Forelimb muscle (tissue), 1 donor: ENCODE measurements at places on chromosomes 16 and 17.
A peak's percentile ranks its signal among the peaks of the same experiment; 100 is the strongest.

- DNase-seq: no peak
Measured at GRCh38 chr16:88398170-88398873, 15.6 kb downstream of the ZNF469 start.

GRCh38 chr16:50889276-50889675 is 147.4 kb downstream of the CYLD start:
- no peak for DNase-seq

GRCh38 chr16:66800856-66801255 is 528 bp downstream of the TERB1 start:
- DNase-seq: no peak

DNA sequence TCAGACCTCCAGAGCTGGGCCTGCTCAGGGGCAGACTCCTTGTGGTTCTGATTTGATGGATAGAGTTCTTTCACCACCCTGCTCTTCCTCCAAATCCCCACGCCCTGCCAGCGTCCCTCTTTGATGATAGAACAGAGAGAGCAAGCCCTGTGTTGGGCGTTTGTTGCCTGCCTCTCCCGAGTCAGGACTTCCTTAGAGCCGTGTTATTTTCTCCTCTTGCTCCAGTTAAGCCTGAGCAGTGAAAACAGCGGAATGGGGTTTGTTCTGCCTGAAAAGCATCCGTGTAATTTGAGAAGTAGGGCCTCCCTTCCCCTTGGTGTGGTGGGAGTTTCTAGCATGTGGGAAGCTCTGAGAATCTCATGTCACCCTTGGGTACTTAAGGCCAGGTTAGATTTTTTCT is 22.1 kb downstream of the TMEM94 start:
- DNase-seq: no peak

DNA sequence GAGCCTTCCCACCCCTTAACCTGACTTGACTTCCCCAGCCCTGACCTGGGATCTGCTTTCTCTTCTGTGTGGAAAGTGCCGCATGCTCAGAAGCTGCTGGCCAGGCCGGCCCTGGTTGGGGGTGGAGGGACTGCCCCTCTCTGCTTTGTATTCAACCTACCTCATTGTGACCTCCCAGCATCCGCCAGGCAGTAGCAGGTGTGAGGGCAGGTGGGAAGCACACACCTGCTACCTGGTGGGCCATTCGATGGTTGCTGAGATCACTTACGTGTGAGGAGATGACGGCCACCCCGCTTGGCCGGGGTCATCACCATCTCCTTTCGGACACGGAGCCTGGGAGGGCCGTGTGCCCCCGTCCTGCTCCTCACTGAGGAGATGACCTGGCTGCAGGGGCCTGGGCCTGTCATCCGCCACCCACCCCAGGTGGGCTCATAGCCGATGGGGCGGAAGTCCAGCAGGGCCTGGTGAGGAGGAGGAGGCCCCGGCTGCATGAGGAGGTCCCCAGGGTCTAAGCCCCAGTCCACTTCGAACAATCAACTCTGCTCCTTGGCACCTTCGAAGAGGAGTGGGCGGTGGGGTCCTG is 7.1 kb downstream of the CPNE7 start:
- no peak for DNase-seq

DNA sequence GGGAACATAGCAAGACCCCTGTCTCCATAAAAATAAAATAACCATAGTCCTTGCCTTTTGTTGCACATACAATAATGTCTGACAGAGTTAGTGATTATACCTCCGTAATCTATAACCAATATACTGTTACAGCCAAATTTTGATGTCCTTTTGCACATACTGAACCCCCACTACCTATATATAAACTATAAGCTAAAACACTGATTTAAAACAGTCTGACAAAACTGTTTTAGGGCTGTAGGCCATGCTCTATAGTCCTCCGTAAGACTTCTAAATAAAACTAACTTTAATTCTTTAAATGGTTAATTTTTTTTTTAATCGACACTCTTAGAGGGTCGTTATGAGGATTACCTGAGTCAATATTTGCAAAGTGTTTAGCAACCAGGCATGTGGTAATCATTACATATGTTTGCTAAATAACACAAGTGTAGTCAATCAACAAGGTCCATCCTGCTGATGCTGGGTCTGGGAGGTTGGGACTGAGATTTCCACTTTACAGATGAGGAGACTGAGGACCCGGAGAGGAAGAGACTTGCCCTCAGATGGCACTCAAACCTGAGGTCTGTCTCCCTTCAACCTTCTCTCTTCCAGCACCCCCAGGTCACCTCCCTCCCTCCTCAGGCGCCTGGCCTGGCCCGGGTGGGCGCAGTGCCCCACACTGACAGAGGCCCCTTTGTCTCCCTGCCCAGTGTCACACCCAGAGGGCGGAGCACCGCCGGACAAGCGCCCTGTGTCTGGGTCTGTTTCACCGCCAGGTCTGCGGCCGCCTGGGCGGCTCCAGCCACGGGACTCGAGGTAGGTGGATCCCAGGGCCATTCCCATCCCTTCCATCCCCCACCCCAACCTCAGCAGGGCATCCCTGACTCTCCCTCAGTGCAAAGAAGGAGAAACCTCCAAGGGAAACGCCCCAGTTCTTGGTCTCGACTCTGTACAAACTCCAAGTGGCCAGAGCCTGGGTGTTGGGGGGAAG is 10.3 kb downstream of the ZNF385C start:
- DNase-seq: no peak

DNA sequence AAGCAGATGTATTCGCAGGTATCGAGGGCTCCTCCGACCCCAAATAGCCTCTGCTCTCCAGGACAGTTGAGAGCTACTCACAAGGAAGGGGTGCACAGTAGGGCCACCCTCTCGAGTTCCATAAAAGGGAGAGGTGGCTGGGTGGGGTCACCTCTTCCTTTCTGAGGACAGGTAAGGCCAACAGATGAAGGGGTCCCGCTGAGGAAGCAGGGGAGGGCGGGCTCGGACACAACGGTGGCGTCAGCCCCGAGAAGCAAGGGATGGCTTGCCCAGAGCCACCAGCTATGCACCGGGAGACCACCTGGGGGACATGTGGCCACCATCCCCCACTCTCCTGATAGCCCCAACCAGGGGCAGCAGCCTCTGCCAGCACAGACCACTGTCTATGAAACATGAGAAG is 15.1 kb upstream of the CYTH1 start:
- DNase-seq: no peak

- no peak for DNase-seq
Measured at GRCh38 chr16:81445966-81446906, 1.6 kb downstream of the CMIP start.

GRCh38 chr17:65947831-65948230 is 244.1 kb downstream of the CEP112 start:
- no peak for DNase-seq

DNA sequence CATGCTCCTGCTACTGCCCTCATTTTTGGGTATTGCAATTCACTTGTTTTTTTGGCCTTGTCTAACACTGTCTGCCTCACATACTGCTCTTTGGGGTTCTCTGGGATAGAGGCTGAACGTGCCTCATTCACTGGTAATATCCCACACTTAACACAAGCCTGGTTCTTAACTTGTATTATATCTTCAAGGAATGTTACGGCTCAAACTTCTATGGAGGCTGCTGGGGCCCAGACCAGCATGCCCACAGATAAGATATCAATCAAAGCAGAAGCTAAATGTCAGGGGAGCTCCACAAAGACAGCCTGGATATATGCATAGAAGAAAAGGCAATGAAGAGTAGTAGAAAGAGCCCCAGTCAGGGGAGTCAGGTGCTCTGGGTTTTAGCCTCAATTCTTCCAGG is 103.5 kb downstream of the WSCD1 start:
- no peak for DNase-seq

GRCh38 chr16:50202926-50203624 is 50.0 kb downstream of the TENT4B start:
- DNase-seq: peak; percentile 26

GRCh38 chr17:39175695-39176093 is 9.7 kb upstream of the ARL5C start:
- no peak for DNase-seq

DNA sequence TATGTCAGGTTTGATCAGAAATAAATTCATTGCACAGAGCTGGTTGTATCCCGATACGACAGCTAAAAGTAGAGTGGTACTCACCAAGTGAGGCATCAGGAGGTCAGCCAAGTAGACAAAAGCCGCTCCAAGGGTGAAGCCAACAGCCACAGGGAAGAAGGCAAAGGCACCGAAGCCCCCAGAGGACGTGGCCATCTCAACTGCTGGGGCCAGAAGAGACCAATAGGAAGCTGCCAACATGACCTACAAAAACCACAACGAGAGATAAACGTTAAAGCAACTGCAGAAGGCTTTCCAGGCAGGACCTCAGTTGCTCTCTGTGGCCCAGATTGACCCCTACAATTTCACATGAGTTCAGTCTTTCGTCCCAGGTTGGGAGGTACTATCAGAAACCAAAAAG is 61.0 kb downstream of the SLC39A11 start:
- DNase-seq: no peak

DNA sequence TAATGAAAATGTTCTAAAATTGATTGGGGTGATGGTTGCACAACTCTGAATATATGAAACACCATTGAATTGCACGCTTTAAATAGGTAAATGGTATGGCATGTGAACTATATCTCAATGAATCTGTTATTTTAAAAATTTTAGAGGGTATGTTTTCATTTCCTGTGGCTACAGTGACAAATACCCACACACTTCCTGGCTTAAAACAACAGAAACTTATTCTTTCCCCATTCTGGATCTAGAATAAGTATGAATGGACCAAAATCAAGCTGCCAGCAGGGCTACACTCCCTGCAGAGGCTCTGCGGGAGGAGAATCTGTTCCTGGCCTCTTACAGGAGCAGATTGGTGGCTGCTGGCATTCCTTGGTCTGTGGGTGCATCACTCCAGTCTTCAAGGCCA is 11.3 kb upstream of the PECAM1 start:
- no peak for DNase-seq

GRCh38 chr17:46776298-46777005 is 42.0 kb downstream of the WNT3 start:
- no peak for DNase-seq

DNA sequence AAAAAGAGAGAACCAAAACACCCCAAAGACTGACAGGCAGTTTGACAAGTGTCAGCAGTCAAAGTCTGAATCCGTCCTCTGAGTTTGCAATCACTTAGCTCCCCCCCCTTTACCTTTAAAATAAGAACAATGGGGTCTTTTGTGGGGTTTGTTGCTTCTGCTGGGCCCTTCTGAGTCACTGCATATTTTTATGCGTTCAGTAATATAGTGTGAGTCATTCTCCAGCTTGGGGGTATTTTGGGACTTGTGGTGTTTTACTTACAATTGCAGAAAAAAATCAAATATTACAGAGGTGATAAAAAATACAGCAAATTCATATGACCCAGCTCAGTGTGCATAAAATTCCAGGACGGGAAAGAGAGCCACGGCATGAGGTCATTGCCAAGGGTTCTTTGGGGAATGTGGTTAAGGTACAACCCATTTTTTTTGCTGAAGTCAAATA is 120.1 kb downstream of the CYLD start:
- DNase-seq: no peak

DNA sequence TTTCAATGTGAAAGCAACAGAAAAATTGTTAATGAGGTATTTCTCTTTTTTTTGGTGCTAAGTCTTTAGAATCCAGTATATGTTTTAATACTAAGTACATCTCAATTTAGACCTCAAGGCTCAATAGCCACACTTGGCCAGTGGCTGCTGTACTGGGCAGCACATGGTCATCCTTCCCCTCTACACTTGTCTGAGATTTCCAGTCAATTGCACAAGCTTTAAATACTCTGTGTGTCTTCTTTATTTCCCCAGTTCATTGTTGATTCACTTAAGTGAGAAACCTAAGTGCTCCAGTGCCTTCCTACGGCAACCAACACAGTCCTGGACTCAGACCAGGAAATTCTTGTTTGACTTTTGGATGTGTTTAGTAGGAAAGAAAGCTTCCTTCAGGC is 62.2 kb downstream of the TNRC6C start:
- DNase-seq: no peak

- no peak for DNase-seq
Measured at GRCh38 chr17:15112846-15113617, 152.1 kb downstream of the PMP22 start.

DNA sequence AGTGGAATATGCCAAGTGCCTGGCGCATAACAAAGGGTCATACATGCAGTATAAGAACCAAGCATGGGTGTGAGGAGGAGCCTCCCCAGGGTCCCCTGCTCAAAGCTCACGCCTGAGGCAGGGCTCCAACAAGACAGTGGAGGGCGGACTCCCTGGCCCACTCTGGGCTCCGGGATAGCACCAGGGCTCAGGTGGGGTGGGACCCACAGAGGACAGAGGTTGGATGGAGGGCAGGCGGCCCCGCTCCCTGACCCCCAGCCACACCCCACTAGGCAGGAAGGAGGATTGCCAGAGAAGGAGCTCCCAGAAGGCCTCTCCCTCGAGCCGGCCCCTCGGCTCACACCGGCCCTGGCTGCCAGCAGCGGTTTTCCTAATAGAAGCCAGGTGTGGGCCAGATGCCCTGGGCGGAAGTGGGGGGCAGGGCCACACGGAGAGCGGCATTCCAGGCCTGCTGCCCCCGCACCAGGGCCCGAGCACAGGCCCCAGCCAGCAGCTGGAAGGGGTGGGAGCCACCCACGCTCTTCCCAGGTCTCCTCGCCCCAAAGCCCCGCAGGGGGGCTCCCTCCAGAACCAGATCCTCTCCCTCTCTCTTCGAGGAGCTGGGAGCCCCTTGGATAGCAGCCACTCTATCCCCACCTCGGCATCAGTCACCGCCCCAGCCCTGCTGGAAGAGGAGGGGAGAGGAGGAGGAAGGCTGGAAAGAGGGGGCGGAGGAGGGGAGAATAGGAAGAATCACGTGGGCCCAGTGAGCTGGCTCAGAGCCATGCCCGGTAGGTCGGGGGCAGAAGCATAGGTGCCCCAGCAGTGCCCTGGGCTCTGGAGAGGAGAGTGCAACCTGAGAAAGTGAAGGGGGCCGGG is 21.0 kb downstream of the VASN start:
- DNase-seq: no peak

GRCh38 chr17:38464723-38465390 is 36.6 kb downstream of the ARHGAP23 start:
- peak; percentile 65 for DNase-seq

DNA sequence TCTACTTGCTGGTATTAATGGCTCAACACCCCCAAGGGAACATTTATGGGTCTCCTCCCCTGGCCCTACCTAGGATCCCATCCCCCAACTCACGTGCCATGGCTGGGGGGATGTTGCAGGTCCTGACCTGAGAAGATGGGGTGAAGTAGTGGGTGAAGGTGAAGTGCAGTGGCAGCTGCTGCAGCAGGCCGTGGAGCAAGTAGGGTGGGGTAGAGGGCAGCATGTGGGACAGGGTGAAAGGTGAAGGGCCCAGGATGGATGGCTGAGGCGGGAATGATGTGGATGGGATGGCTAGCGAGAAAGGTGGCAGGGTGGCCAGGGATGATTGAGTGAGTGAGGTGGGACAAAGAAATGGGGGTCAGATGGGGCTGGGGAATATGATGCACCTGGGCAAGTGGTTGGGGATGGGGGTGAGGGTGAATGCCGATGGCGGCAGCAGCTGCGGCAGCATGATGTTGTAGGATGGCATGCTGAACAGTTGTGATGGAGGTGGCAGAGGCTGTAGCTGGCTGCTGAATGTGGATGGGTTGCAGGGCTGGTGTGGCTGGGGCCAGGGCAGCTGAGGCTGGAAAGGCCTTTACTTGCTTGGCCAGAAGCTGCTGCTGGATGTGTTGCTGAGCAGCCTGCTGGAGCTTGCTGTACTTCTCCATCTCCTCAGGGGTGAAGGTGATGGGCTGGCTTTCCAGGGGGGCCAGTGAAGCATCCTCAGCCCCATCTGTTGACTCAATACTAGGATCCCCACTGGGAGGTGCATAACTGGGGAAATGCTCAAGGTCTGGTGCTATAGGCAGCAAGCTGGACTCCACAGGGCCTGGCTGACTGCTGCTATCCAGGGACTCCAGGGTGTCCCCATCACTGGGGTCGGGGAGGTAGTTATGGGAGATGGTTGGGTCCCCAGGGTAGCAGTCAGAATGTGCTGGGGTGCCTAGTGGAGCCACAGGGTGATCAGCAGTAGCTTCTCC is 8.3 kb upstream of the ITGA2B start:
- DNase-seq: no peak
